Right renal pelvis (tissue), 4 donors: ENCODE measurements at places on chromosomes 2 and 18.

GRCh38 chr2:39938035-39938835, 159.2 kb upstream of the THUMPD2 start:
- no peak for DNase-seq

DNA sequence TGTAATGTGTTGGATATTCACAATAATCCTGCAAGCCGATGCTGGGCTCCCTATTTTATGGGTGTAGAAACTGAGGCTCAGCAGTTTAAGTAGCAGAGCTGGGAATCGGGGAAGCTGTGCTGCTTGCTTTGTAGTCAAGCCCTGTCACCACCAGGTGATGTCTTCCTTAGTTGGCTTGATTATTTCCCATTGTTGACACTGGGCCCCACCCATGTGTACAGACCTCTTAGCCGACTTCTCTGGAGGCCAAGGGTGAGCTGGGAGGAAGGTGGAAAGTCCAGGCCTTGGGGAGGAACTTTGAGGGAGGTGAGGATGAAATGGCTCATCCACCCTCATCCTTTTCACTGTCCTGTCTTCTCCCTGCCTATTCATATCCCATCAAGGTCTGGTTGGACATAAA, 60.0 kb downstream of the CAPN13 start:
- DNase-seq, result no peak

DNA sequence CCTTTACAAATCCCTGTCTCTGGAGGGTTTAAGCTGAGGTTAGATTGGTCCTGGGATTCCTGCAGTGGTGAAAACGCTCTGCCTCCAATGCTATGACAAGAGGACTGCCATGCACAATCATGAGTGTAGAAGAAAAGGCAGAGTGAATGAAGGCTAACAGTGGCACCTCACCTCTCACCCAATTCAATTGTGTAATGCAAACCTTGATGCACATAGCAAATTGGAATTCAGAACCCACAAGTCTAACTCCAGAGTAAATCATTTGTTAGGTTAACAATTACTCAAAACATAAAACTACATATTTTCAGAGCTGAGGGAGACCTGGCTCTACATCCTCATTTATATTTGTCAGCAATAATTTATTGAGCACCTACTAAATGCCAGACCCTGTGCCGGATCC, 1.8 kb downstream of the TGFBRAP1 start:
- no peak for DNase-seq

GRCh38 chr2:104635608-104636007, 218.3 kb upstream of the POU3F3 start:
- DNase-seq, result no peak

DNA sequence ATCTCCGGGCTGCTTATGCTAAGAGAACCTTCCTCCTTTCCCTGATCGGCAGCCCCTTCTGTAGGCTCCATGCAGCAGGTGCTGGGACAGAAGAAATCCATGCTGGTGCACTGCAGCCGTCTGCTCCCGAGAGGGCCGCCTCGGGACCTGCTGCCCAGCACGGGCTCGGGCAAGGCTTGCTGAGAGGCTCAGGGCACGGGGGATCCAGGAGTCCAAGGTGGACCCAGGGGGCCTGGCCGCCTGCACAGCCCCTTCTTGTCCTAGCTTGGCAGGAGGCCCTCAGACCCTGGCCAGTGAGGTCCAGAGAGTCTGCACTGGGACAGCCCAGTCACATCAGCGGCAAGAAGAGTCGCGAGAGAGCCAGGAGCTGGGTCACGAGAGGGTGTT, 13.3 kb upstream of the DUSP2 start:
- no peak for DNase-seq

DNA sequence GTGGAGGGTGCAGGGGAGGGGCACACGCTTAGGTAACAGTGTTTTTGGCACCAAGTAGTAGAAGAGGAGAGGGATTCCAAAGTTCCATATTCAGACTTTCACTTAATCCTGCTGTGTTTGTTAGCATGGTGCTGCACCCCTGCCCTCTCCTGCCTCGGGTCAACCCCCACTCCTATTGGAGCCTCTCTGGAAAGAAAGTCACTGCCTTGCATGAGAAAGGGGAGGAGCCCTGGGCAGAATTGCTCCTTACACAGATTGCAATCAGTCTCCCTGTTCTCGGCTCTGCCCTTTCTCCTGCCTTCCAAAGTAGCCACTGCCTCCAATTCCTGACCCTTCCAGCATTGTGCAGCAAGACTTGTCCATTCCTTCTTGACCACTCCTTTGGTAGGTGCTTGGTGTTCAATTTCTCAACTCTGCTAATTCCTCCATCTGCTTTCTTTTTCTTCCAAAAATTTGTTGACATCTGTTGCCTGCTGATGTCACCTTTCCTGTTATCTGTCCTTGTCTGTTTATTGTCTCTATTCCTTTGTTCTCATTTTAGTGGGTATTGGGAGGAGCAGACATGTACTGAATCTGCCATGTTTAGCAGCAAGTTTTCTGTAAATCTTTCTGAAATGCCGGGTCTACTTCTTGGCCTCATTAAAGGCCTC, 225.4 kb downstream of the LOXHD1 start:
- DNase-seq, result no peak

GRCh38 chr2:8927510-8928455, 75.7 kb downstream of the MBOAT2 start:
- no peak for DNase-seq

GRCh38 chr2:150127995-150128394, 359.5 kb downstream of the RND3 start:
- DNase-seq, result no peak

GRCh38 chr2:73611193-73611592, 31.0 kb downstream of the NAT8 start:
- DNase-seq, result no peak

DNA sequence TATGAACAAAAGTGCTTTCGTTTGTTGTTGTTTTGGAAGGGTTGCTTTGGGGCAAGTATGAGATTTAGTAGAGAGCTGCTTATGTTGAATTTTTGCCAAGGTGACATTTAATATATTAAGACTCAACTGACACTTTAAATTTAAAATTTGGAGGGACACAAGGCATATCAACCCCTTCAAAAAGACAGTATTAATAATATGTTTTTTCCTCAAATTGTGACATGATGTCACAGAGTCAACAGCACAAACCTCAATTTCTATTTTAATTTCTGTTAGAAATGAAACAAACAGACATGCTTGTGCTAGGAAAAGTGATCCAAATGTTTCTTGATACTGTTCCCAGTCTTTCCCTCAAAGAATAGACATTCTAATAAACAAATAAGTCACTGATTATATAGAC, 218.9 kb downstream of the CYRIA start:
- DNase-seq, result no peak

GRCh38 chr2:233856184-233856583, 1.8 kb upstream of the HJURP start:
- no peak for DNase-seq

DNA sequence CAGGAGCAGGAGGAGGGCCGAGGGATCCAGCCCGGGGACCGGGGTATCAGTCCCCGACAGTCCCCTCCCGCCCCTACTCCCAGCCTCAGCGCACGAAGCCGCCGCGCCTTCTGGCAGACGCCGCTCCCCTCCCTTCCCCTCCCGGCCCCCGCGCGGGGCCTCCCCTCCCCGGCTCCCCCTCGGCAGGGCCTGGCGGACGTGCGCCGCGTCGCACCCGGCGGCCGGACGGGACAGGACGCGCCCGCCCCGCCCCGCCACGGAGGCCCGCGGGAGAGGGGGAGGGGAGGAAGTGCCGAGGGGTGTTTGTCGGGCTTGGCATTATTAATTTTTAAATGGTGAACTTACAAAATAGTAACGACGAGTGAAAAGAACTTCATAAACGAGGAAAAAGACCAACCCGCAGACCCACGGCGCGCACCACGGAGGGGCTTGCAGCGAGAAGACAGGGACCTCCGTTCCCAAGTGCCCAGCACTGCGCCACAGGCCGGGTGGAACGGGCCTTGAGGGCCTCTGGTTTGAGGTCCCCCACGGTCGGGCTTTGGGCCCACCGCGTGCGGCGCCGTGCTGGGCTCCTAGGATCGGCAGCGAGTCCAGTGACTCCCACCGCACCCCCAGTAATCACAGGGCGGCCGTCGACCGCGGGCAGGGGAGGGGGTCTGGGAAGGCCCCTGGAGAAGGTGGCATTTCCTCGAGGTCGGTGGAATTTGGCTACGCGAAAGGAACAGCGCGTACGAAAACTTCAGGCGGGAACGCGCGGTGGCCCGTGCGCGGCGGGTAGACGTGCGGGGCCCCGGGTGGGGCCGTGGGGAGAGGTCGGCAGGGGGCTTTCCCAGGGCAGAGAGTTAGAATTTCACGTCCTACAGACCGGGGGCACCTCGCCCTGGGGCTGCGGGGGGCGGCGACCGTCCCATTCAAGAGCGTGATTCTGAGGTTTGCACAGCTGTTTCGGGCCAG, 954 bp upstream of the CTDSP1 start:
- DNase-seq, result no peak

DNA sequence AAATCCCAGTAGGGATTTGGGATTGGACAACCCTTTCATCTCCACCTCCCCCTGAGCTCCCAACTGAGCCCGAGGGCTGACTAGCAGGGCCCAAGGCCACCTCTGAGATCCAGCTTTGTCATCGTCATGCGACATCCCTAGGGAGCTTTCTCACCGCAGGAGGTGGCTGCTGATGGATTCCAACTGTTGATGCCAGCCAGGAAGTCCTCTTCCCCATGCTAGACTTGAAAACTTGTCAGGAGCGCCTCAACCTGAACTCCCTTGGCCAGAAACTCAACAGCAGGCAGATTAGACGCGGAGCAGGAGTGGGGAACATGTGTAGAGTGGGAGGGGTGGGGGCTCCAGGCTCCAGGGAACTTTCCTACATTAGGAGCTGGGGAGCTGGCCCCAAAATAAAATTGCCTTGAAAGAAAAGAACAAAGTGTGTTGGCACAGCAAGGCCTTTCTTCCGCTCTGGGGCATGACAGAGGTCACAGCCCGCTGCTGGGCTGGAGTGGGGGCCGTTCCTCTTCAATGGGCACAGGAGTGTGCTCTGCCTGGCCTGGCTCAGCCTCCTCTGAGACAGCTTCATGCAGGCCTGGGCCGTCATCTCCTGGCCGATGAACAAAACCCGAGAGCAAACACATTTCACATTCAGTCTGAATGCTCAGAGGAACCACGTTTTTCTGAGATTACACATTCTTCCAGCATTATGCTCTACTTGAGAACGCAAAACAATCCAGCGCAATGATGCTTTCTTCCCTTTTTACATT, 34.5 kb downstream of the EMILIN2 start:
- no peak for DNase-seq

GRCh38 chr2:5849562-5849961, 157.4 kb downstream of the SOX11 start:
- no peak for DNase-seq

GRCh38 chr2:215521031-215521430, 85.2 kb upstream of the FN1 start:
- DNase-seq, result no peak

- DNase-seq, result no peak
Observed at GRCh38 chr2:26809211-26809610, 23.4 kb downstream of the CENPA start.
